Effector memory CD4-positive, alpha-beta T cell (primary cell): ENCODE measurements at places on chromosomes 11 and 22.

DNA sequence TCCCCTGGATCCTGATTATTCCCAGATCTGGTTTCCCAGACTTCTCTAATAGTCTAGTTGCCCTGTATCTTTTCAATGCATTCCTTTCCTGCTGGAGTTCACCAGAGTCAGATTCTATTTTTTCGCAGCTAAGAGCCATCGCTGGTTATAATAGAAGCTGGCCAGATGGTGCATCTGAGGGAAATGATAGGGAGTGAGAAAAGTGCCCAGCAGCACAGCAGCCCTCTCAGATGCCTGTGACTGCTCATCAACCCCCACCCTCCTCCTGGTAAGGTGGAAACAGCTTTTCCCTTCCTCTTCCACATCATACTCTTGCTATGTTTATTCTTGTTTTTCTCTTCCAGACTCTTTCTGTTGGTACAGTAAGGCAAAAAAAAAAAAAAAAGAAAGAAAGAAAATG lies 12.8 kb downstream of the OR8A1 start:
- DNase-seq = no peak

DNA sequence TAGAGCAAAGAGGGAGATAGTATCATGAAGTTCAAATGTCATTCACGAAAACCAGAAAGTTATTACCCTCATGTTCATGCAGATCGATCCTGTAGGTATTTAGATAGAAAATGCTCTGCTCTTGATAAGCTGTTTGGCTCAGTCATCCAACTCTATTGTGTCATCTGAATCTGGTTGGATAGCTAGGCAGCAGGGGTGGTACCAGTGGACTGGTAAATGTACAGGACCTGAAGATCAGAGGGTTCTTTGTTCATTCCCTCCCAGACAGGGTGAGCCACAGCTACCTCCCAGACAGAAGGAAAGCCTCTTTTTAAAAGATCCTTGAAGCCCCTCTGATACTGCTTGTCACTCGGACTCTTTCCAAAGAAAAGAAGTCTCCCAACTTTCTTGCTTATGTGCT lies 29.8 kb upstream of the DRD2 start:
- DNase-seq = no peak

DNA sequence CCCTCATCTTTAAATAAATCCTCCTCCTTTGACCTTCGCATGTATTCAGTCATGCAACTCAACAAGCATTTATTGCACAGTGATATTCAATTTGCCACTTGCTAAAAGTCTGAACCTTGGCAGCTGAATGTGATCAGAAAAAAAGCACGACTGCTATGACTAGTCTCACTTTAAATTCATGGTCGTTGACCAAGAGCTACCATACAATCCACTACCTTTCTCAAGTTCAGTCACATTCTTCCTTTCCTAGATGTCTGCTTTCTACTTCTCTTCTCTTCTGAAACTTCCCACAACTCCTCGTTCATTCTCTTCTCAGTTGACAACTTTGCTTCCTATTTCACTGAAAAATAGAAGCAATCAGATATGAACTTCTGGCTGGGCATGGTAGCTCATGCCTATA lies 2.0 kb upstream of the SAA1 start:
- no peak for DNase-seq

DNA sequence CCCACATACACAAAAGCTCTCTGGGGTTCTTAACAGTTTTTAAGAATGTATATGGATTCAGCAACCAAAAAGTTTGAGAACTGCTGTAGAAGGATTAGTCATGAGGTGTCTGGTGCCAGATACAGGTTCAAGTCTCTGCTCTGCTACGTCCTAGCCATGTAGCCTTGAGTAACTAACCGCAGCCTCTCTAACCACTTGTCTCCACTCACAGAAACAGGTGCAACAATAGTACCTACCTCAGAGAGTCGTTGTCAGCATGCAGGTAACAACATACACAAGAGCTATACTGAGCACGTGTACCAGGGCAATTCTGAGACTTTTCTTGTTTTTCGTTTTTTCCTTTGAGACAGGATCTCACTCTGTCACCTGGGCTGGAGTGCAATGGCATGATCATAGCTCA lies 26.9 kb downstream of the CBX7 start:
- no peak for DNase-seq

DNA sequence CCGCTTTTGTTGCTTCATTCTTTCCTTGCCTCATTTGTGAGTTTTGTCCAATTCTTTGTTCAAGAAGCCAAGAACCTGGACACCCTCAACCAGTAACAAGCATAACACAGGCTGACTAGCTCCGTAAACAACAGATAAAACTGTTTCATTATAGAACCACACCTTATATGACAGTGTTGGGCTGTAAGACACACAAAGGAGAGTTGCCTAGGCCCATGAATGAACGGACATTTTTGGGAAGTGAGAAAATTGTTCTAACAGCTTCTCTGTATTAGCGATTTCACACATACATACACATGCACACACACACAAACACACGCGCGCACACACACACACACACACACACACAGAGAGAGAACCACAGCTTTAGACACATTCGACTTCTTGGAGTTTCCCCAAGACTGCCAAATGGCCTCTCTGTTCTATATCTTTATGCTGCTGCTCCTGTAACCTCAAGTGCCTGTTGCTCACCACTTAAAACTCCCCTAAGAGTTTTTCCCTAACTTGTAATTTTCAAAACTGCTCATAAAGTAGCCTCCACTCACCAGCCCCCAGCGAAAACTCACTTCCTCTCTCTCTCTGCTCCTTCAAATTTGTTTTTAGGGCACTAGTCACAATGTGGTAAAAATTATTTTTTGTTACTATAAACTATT lies 35.9 kb downstream of the CTSC start:
- no peak for DNase-seq

DNA sequence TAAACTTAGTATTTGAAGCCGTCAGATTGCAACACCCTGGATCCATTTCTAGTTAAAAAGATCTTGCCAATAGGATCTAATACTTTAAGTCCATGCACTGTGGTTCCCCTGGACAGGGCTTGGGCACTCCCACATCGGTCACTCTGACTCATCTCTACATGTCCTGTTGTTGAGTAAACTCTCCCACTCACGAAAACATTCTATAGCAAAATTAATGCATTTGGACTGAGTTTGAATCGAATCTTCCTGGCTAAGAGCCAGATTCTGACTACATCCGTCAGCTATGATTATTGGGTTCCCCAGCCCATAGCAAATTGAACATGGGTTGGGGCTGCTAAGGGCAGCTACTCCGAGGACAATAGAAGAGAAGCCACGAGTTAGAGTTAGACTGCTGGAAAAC lies 182.1 kb upstream of the SORL1-AS1 start:
- DNase-seq = no peak

- no peak for DNase-seq
These were observed 64.0 kb upstream of the FIBIN start for GRCh38 chr11:26929806-26930517.

- no peak for DNase-seq
These were observed 46.1 kb upstream of the SYN3 start for GRCh38 chr22:33104147-33104854.

DNA sequence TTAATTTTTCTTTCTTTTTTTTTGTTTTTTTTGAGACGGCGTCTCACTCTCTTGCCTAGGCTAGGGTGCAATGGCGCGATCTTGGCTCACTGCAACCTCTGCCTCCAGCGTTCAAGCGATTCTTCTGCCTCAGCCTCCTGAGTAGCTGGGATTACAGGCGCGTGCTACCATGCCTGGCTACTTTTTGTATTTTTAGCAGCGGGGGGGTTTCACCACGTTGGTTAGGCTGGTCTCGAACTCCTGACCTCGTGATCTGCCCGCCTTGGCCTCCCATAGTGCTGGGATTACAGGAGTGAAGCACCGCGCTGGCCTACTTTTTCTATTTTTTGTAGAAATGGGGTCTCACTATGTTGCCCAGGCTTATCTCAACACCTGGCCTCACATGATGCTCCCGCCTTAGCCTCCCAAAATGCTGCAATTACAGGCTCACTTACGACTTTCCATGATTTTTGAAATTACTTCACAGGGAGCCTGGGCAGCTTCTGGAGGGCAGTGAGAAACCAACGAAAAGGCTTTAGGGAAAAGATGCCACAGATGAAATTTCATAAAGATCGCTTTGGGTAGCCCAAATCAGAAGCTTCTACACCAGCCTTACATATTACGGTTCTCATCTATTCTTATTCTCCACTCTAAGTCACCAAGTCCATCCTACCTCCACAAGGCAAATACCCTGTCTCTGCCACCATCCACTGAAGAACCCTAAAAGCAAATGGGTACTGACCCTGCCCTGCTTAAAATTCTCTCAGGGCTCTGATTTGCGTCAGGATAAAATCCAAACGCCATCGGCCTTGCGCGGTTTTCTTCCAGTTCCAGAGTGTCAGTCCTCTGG lies 866 bp upstream of the RRM1 start:
- DNase-seq = no peak
